ENCODE measurements at places on chromosomes 5 and 9.

GRCh38 chr5:1515311-1515920 lies 8.3 kb downstream of the LPCAT1 start:
- DNase-seq: no peak

DNA sequence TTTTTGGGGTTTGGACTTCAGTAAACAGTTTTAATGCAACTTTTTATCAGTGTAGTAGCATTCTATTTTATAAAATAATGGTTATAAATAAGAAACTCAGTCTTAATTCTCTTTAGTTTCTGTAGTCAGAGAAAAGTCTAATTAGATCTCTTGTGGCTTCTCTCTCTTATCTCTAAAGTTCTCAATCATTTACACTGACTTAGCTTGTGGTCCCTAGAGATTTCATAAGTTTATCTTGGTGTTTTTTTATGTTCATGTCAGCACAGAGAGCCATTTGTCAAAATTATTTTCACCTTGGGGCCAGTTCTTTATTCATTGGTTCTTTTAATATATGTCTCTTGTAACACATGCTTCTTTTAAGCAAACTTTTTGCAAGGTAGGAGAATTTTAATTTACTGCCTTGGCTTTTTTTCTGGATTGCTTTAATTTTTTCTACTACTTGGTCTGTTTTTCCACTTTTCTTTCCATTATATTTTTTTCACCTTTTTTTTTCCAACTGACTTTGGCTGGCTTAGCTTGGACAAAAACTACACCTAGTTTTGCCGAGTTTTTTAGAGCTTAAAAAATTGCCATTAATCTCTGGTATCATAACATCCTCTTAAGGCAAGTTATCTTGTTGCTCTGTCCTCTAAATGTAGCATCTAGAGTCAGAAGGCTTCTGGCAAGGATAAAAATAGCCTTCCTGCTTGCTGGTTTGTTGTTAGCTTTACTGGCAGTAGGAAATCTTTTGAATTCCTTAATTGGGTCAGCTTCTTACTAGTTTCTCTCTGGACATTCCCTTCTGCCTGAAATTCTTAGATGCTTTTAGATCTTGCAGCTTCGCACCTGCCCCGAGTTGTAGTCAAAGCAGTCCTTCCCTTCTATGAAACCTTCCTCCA lies 35.3 kb downstream of the CPEB4 start:
- no peak for DNase-seq

GRCh38 chr5:131509801-131510200 lies 125.2 kb downstream of the RAPGEF6 start:
- no peak for DNase-seq

GRCh38 chr9:110640736-110641135 lies 27.9 kb upstream of the MUSK start:
- DNase-seq: no peak

GRCh38 chr5:65862384-65862783 lies 64.0 kb upstream of the ERBIN start:
- no peak for DNase-seq

DNA sequence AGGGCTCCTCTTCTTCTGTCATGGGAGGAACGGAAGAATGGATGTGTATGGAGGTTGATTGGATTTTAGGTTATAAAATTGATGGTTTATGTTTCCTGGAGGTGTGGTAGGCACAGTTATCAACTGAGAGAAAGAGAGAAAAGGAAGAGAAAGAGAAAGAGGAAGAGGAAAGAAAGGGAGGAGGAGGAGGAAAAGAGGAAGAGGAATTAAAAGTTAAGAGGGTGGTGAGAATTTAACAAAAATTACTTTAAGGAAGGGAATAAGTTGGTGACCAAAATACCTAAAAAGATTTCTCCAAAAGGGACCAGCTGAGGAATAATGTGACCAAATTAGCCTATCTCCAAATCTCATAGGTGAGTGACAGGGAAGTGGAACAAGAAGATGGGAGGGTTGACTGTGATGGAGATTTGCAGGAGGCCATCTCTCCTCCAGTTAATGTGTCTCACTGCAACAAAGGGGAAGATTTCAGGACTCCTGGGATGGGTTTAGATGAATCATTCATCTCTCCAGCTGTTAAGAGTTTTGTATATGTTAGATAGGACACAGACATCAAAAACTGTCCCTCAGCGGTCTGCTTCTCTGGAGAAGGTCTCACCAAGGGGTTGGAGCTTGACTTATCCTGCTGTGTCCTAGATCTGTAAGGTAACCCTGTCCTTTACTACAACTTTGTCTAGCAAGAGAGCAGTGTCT lies 76.0 kb upstream of the TMC1 start:
- no peak for DNase-seq

DNA sequence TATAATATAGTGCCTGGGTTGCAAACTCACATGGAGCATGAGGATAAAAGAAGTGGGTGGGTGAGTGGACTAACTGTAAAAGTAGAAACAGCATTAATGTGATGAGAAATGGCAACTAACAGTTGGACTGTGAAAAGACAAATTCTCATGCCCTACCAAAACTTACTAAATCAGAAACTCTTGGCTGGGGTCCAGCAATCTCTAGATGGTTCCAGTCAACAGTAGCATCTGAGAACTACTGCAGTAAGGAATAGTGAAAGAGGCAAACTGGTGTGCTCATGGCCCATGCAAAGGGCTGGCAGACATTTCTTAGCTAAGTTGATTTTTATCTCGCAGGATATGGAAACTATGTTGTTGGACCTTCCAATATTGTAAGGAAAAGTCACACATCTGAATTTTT lies 150.3 kb downstream of the PIK3R1 start:
- DNase-seq: no peak

DNA sequence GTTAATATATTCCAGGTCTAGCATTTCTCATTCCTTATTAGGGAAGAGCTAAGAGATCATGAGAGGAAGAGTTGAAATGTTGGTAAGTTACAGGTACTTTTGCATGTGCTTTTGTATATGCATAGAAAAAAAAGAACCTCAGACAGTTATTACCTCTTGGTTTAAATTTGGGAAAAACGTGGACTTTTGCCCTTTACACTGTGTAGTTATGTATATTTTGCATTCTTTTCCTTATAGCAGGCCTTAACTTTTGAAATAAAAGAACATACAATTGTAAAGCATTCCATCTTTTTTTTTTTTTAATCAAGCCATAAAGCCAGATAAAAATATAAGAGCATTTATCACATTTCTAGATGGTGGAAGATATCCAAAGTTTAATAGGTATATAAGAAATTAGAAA lies 61.4 kb downstream of the RIC1 start:
- DNase-seq: no peak

- no peak for DNase-seq
These were observed 132.2 kb downstream of the CDC42SE2 start for GRCh38 chr5:131396015-131396414.

GRCh38 chr9:32584784-32585183 lies 11.8 kb upstream of the NDUFB6 start:
- no peak for DNase-seq

GRCh38 chr9:126408004-126408403 lies 81.4 kb downstream of the MVB12B start:
- DNase-seq: no peak

- no peak for DNase-seq
These were observed 174.6 kb upstream of the SPEF2 start for GRCh38 chr5:35442885-35443639.

DNA sequence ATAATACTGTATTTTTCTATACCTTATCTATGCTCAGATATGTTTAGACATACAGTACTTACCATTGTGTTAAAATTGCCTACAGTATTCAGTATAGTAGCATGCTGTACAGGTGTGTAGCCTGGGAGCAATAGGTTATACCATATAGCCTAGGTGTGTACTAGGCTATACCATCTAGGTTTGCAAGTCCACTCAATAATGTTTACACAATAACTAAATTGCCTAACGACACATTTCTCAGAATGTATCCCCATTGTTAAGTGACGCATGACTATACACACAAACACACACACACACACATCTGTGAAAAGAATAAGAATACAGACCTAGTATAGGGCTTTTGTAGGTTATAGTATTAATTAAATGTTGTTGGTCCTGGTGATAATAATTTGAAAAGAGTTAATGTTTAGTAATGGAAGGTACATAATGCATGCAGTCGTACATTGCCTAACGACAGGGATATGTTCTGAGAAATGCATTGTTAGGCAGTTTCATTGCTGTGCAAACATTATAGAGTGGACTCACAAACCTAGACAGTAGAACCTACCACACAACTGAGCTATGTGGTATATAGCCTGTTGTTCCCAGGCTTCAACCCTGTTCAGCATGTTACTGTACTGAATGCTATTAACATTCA lies 13.6 kb downstream of the TDRD7 start:
- DNase-seq: no peak

DNA sequence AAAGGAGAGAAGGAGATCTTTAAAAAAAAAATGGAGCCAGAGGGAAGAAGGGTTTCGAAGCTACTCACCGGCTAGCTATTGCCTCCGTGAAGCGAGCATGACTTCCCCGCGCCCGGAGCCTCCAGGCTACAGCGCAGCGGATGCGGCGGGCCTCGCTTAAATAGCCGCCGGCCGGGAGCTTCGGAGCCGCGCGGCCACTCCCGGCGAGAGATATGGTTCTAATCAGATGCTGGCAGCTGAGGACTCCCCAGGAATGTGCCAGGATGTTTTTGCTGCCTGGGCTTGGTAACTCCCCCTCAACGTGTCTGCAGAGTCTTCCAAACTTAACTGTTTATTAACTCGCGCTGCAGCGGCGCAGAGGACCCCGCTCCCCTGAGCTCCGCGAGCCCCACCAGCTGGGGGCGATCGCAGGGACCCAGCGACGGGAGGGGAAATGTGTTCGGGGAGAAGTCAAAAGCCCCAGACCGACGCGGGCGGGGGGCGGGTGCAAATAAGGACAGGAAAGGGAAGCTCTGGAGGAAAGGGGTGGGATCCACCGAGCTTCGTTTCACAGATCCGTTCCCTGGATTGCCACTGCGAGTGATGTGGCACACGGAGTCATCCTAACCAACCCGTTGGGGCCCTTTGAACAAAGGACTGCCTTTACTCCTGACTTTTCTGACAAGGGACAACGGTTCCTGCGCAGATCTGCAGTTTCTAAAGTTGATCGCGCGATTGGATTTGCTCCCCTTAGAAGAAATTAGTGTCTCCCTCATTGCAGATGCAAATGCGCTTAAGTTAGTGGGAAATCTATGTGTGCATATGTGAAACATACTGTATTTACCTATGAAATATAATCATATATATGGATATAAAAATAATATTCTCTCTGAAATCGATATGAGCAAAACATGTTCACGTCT lies at the start of gene DAB2:
Gene DAB2, minus strand, starts transcription at position 245 of the 902 bp plus-strand sequence. CDS start 30,660 bp downstream, outside the sequence.
- DNase-seq: peak; percentile 67

- DNase-seq: no peak
These were observed 329.2 kb downstream of the EBF1 start for GRCh38 chr5:158770506-158770905.

DNA sequence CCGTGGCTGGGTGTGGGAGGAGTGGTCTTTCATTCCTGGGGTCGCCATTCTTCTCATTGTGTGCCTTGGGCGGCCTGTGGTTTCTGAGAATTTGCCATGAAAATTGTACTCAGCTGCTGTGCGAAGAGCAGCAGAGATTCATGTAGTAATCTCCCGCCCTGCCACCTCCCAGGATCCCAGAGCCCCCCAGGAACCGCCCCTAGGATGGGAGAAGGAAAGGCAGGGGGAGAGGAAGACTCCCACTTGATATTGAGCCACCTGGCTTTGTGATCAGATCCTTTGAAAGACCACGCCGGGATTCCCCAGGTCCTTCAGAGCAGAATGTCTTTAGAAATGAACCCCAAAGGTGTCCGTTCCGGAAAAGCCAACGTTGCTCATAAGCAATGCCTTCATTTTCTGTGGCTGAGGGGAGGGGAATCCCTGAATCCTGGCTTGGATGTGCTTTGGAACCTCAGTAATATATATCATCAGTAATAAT lies 27.6 kb downstream of the NEURL1B start:
- DNase-seq: no peak

DNA sequence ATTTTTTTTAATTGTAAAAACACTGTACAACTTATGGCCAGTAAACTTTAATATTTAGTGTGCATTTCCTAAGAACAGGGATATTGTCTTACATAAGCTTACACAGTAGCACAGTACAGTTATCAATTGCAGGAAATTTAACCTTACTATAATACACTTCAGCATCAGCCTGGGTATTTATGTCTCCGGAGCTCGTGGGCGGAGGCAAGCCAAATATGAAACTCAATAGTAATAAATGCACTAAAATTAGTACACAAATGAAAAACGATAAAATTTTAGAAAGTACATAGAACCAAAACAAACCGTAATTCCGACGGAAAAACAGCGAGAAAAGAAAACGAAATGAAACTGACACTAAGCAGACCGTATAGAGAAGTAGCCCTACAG lies 91.2 kb downstream of the ANXA2R start:
- DNase-seq: no peak

DNA sequence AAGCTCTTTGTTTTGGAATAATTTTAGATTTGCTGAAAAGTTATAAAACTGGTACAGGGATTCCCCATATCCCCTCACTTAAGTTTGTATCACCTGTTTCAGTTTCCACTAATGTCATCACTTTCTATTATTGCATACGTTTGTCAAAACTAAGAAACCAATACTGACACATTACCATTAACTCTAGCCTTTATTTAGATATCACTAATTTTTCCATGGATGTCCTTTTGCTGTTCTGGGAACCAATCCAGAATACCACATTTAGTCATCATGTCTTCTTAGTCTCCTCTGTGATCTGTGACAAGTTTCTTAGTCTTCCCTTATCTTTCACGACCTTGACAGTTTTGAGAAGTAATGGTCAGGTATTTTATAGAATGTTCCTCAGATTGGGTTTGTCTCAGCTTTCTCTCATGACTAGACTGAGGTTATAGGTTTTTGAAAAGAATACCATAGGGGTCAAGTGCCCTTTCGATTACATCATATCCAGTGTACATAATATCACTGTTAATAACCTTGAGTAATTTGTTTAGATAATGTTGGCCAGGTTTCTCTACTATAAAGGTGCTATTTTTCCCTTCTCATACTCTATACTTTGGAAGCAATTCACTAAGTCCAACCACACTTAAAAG lies 51.9 kb upstream of the NMUR2 start:
- no peak for DNase-seq

DNA sequence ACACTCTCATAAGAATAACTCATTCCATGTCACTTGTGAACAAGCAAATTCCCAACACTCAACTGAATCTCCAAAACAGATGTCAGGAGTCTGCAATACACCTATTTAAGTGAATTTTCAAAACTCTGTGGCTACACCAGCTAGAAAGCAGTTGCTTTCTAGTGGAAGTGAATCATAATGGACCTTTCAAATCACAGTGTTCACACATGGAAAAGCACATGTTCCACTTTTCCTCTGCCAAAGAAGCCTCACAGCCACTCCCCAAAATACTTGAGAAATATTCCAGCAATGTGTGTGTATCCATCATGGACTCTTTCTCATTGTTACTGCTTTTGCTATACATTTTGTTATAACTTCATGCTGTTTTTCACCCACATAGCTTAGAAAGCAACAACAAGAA lies 17.4 kb downstream of the MARCHF3 start:
- no peak for DNase-seq

- no peak for DNase-seq
These were observed 49.5 kb upstream of the SARDH start for GRCh38 chr9:133787754-133788025.

Data from right renal pelvis (tissue), 4 donors.